T-cell (primary cell): ENCODE measurements at places on chromosomes 12 and 14.
A peak's percentile ranks its signal among the peaks of the same experiment; 100 is the strongest.

DNA sequence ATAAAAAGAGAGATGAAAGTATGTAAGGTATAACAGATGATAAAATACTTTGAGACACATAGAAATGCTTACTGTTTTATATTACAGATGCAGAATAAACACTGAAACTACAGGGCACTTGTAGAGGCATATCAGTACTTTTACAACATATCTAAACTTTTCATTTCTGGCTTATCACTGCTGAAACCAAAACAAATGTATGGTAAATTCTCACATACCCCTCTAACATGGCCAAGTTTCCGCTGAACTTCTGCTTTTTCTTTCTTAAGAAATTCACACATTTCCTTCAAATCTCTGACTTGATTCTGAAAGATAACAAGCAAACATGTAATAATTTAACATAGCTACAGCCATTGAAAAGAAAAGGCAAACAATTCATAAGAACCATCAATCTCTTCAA lies 33.3 kb upstream of the C12orf50 start:
- no peak for DNase-seq

GRCh38 chr14:51638071-51638944 lies 13.4 kb upstream of the FRMD6 start:
- no peak for DNase-seq

DNA sequence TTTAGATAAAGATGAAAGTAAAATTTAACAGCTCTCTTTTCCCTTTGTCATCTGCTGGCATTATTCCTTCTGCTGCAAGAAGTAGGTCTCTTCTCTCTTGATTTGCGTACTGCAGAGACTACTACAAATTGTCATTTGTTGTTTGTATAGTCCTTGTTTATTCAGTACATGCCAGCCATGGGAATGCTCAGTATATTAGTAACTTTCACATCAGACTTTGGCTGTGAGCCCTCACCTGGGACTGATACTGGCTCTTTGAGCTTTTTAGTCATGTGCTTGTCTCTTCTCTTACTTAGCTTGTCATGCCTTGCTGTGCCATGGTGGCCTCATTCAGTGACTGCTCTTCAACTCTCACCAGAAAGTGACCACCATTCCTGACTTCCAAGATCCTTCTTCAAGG lies 169.8 kb downstream of the PRKCH start:
- DNase-seq = no peak

DNA sequence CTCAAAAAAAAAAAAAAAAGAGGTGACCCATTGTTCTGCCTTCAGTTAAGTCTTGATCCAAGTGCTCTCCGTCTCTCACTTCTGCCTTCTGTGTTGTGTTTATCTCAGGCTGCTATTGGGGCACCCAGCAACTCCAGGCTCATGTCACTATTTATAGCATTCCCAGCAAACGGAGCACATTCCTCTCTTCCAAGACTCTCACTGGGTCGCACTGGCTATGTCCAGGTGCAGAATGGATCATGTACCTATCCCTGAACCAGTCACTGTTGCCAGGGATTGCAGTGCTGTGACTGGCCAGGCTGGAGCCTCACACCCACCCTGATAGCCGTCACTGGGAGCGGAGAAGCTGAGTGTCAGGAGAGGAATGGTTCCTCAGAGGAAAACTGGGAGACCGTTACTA lies 31.2 kb downstream of the RHOF start:
- no peak for DNase-seq

- no peak for DNase-seq
These were observed 2.3 kb downstream of the TCL1A start for GRCh38 chr14:95711476-95712176.

DNA sequence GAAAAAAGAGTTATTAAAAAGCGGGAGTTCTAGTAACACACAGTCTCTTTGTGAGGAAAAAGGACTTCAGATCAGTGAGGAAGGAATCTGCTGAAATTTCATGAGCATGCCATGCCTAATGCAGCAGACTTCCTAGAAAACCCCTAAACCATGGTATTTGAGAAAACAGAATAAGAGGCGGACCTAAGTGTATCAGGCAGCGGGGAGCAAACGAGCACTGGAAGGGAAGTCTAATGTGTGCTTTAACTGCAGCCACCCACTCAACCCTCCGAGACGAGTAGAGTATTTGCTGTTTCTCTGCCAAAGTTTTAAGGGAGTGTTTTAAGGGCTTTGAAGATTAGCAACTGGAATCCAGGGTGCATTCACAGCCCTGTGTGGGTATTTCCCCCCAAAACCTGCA lies 36.5 kb downstream of the ACADS start:
- DNase-seq = no peak

DNA sequence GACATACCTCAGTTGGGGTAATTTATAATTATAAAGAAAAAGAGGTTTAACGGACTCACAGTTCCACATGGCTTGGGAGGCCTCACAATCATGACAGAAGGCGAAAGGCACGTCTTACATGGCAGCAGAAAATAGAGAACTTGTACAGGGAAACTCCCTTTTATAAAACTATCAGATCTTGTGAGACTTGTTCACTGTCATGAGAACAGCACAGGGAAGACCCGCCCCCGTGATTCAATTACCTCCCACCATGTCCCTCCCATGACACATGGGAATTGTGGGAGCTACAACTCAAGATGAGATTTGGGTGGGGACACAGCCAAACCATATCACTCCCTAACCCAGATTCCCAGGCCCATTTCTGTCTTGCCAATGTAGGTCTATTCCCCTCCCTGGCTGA lies 22.1 kb downstream of the MYO1H start:
- DNase-seq = no peak

DNA sequence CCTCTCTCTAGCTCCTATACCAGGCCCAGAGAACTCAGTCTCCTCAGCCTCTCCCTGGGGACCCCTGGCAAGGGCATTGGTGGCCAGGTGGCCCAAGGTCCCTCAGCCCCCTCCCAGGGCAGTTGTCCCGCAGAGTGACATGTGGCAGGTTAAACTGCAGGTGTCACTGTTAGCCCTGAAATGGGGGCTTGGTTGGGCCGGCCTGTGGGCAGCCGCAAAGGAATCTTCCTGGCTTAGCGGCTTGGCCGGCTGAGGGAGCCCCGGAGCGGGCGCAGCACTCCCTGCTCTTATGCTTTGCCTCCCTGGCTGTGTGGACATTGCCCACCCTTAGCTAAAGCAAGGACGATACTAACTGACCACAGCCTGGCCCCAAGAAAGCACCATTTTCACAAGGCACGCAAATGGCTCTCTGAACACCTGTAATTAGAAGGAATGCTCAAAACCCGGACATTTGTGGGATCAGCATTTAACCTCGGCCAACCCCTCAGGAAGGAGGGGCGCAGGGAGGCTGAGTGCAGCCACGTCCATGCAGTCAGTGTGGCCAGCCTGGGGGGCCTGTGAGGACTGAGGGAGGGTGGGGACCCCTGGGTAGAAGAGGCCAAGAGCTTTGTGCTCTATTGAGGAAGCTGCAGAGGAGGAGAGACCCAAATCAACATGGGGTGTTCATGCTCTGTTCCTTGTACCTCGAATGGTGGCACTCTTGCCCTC lies 82.2 kb downstream of the PAPOLA start:
- peak; percentile 37 for DNase-seq

DNA sequence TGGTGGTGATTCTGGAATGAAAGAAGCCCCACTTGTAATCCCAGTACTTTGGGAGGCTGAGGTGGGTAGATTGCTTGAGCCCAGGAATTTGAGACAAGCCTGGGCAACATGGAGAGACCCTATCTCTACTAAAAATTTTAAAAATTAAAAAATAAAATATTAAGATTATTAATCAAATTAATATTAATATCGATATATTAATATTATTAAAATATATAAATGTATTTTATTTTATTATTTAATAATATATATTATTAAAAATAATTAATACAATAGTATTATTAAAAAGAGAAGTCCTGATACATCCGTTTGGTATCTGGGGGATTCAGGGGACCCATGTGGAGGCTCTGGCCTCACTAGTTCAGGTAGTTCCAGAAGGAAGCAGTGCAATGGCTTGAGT lies 68.7 kb downstream of the FOXN4 start:
- no peak for DNase-seq

- DNase-seq = no peak
These were observed 11.5 kb upstream of the POC1B start for GRCh38 chr12:89537389-89537788.

DNA sequence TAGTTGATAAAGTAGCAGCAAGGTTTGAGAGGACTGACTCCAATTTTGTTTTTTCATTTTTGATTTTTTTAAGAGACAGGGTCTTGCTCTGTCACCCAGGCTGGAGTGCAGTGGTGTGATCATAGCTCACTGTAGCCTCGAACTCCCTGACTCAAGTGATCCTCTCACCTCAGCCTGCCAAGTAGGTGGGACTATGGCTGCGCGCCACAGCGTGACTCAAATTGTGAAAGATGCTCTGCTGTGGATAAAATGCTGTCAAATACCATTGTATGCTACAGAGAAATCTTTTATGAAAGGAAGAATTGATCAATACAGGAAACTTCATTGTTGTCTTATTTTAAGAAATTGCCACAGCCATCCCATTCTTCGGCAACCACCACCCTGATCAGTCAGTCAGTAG lies 48.3 kb downstream of the SCN8A start:
- no peak for DNase-seq

DNA sequence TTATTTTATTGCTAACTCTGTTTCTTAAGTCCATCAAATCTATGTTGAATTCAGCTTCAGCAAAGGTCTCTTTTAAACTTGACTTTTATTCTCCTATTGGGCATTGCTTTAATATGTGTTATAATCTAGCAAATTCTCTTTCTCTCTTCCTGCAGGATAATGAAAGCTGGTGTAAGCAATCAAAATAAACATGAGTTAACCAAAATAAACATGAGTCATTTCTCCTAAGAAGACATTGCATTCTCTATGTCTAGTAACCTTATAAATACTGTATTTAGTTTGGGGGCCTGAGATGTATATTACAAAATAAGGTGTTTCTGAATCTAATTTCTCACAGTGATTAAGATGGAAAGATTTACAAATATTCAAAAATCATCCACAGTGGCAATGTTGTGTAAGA lies 739.1 kb upstream of the ATXN7L3B start:
- DNase-seq = no peak

DNA sequence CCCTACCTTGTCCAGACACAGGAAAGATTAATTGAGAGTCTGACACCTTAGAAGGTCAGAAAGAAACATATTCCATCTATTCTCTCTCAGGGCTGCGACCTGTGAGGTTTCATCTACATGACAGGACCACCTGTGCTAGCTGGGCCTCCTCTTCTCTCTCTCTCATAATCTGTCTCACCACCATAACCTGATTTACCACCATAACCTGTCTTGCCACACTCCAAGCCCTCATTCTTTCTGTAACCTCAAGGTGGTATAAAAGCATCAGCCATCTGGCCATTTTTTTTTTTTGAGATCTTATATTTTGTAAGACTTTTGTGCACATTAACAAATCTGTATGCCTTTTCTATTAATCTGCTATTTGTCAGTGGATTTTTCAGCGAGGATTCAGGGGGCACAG lies 75.5 kb downstream of the ACADS start:
- DNase-seq = no peak

GRCh38 chr12:66453844-66454243 lies 151.6 kb downstream of the HELB start:
- DNase-seq = no peak

GRCh38 chr12:13362260-13362841 lies 165.8 kb downstream of the EMP1 start:
- DNase-seq = no peak

- no peak for DNase-seq
These were observed 233.6 kb downstream of the MED13L start for GRCh38 chr12:116043659-116044535.

DNA sequence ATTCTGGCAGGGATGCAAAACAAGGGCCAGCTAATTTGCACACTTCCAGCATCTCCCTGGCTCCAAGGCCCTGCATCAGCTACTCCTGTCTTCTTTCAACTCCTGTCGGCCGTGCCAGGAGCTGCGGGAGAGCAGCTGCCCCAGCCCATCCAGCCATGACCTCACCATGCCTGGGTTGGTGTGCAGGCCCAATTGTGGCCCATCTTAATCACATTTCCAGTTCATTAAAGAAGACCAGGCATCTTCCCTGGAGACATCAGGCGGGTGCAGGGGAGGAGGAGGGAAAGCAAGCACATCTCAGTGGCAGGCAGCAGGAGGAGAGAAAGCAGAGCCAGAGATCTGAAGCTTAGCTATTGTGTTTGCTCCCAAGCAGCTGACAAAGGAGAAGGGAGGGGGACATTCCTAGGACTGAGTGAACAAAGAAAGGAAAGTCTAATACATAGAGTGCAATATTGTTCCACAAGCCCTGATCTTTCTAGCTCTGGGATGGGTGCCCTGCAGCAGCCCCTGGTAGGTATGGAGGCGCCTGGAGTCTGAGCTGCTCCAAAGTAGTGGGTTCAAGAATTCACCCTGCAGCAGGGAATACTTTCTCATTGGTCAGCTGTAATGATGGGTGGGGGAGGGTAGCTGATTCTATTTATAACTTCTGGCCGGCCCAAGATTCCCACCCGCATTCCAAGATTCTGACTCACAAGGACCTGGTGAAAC lies 40.1 kb downstream of the VWF start:
- no peak for DNase-seq

- no peak for DNase-seq
These were observed 1005.8 kb downstream of the TRHDE start for GRCh38 chr12:73277971-73278370.

- DNase-seq = no peak
These were observed 218.9 kb upstream of the SFSWAP start for GRCh38 chr12:131491916-131492490.

- no peak for DNase-seq
These were observed 202.5 kb upstream of the DDHD1 start for GRCh38 chr14:53355581-53356112.

DNA sequence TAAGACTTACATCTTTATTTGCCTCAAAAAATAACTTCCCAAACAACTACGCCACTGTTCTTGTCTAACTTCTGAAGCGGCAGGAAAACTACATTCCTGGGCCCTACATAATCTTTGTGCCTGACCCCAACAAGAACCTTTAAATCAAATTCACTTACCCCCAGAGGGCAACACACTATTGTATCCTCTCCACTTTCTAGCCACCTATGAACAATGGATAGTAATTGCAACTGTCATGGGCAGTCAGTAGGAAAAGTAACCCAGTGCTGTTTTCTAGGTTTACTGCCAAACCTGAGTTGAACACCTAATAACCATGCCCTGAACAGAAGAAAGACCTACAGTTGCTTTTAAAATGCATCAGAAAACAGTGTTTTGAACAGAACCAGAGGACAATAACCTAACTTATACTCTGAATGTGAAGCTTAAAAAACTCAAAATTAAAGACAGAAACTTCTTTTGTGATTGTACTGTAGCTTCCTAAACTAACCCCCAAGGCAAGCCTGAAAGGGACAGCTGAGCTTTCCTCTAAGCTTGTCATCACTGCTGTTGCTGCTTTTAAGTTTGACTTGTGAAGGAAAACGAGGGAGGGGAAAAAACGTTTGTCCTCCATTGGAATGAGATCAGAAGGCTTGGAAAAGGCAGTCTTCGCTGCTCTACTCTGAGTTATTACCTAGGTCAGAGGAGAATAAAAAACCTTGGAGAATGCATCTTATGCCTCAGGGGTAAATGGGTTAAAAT lies 195.7 kb downstream of the SOX5 start:
- DNase-seq = no peak
